ENCODE measurements at places on chromosomes 2 and 18.

DNA sequence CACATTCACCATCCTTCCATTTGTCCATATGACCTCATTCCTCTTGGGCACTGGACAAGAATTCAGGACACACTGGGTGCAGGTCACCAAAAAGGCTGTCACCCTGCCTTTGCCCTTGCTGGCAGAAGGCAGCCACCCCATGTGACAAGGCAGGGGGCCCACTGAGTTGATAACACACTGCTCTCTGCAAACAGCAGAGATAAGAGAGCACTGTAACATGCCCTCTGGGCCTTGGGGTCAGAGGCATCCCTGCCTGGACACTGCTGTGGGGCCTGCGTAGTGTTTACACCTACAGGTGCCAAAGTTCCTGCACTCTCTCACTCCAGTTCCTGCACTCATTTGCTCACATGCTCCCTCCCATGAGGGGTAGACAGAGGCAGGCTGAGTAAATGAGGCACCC, 344.7 kb upstream of the TCF4 start:
- no peak for DNase-seq

DNA sequence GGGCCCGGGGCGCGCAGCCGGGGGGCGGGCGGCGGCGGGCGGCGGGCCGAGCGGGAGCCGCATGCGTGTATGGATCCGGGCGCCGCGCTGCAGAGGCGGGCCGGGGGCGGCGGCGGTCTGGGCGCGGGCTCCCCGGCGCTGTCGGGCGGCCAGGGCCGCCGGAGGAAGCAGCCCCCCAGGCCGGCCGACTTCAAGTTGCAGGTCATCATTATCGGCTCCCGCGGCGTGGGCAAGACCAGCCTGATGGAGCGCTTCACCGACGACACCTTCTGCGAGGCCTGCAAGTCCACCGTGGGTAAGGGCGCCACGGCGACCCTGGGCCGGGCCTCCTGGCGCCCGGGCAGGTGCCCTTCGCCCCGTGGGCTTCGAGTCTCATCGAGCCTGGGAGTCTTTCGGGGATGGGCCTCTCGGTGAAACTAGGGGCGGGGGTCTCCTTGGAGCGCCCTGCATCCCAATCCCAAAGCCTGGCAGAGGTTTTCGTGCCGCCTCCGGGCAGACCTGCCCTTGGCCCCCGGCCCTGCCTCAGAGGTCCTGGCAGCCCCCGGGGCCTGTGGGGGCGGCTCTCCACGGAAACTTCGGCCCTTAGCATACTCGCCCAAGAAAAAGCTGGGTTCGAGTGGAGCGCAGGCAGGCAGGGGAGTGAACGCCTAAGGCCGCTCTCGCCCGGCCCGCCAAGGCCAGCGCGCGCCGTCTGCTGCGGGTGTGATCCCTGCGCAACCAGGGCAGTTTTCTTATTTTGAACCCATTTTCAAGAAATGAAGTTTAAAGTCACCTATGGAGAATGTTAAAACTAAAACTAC, 622 bp downstream of the RAB12 start:
- DNase-seq, result no peak

DNA sequence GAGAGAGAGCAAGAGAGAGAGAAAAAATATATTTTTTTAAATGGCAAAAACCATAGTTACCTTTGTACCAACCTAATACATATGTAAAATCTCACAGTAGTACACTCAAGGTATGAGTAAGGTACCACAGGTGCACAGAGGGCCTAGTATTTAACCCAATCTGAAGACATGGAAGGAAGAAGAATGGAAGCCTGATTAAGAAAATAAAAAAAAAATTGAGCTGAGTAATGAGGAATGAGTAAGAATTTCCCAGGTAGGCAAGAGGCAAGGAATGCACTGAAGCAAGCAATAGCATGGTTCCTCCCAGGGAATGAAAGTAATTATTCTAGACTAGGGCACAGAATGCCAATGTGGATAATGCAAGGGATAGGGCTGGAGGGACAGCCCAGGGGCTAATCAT, 294.2 kb downstream of the FIGN start:
- DNase-seq, result no peak

- no peak for DNase-seq
Observed at GRCh38 chr2:240351826-240352426, 83.5 kb upstream of the GPC1 start.

- DNase-seq, result no peak
Observed at GRCh38 chr18:6449213-6449612, 34.5 kb upstream of the L3MBTL4 start.

All from stimulated activated CD4-positive, alpha-beta T cell treated with anti-CD3 and anti-CD28 coated beads, Interleukin-1b, Interleukin-23, amount 100 ng/mL, for 1 hour (primary cell).